ENCODE measurements at places on chromosomes 7 and 10.

DNA sequence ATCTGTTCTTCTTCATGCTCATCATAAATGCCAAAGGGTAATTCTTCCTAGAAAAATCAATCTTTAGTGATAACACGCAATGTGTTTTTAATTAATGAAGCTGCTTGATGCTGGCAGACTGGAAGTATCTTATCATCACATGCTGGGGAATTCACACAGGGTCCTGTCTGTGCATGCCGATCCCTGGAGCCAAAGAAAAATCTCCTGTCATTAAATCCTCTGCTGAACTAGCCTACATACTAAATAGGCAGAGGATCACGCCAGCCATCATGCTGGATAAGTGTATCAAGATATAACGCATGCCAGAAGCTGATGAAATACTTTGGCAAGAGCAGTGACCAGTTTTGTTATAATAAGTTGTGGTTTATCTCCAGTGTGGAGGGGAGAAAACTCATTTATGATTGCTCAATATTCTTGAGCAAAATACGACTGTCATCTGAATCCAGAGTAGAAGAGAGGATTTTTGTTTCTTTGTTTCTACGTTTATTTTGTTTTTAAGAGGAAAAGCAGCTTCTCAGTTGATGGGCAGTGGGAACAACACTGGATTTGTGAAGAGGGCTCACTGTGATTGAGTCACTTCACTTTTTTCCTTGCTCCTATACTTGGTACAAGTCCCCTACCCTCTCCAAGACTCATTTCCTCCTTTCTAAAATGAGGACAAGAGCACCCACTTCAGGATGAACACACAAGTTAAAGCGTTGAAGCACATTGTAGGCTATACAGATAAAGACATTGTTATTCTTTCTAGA lies 649.1 kb downstream of the TNS3 start:
- no peak for DNase-seq

- DNase-seq: no peak
Measured at GRCh38 chr7:139075871-139076686, 33.4 kb downstream of the ZC3HAV1 start.

DNA sequence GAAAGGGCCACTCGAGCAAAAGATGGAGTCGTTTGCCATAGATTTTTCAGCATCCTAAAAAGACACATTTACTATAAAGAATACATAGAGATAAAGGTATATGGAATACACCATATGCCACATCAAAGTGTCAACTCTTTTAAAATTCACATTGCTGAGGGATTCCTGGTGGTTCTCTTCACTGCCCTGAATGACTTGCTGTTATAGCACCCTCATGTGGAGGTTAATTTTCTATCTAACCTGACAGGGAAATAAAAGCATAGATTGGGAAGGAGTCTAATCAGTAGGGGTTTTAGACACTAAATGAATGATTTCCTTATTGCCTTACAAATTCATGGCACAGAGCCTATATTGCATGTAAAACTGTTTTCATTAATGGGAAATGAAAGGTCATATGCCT lies 25.9 kb downstream of the DNAH11 start:
- DNase-seq: no peak

DNA sequence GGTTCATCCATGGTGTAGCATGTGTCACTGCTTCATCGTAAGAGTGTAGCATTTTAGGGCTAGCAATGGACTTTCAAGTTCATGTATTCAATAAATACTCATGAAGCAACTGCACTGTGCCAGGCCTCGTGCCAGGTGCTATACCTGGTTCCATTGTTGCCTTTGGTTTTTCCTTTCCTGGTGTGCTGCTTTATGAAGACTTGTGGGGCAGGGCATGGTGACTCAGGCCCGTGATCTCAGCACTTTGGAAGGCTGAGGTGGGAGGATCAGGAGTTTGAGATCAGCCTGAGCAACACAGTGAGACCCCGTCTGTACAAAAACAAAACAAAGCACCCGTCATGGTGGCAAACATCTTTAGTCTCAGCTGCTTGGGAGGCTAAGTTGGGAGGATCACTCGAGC lies 2.2 kb upstream of the CPA4 start:
- no peak for DNase-seq

GRCh38 chr7:115973406-115973805 lies 57.2 kb downstream of the TFEC start:
- DNase-seq: no peak

DNA sequence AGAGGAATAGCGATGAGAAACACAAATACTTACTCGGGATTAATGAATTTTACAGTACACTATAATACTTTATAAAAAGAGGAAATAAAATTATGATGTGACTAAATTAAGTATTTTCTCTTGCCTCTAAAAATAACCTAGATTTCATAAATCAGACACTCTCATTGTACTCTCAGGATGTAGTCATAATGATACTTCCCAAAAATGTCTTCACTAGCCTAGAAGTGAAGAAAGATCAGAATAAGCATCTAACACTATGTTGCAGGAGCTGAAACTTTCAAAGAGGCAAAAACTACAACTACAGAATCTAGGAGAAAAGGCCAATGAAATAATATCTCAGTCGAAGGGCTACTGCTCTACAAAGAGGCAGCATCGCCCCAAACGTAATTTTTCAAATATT lies 49.4 kb downstream of the DNAJC1 start:
- no peak for DNase-seq

GRCh38 chr10:33781606-33782395 lies 447.3 kb upstream of the NRP1 start:
- DNase-seq: no peak

All from stimulated activated CD8-positive, alpha-beta memory T cell treated with anti-CD3 and anti-CD28 coated beads, Interleukin-15, amount 100 ng/mL, for 48 hours (primary cell).